ENCODE measurements at places on chromosomes 16 and 17.

- no peak for DNase-seq
Observed at GRCh38 chr16:57982385-57982784, 11.5 kb upstream of the CNGB1 start.

DNA sequence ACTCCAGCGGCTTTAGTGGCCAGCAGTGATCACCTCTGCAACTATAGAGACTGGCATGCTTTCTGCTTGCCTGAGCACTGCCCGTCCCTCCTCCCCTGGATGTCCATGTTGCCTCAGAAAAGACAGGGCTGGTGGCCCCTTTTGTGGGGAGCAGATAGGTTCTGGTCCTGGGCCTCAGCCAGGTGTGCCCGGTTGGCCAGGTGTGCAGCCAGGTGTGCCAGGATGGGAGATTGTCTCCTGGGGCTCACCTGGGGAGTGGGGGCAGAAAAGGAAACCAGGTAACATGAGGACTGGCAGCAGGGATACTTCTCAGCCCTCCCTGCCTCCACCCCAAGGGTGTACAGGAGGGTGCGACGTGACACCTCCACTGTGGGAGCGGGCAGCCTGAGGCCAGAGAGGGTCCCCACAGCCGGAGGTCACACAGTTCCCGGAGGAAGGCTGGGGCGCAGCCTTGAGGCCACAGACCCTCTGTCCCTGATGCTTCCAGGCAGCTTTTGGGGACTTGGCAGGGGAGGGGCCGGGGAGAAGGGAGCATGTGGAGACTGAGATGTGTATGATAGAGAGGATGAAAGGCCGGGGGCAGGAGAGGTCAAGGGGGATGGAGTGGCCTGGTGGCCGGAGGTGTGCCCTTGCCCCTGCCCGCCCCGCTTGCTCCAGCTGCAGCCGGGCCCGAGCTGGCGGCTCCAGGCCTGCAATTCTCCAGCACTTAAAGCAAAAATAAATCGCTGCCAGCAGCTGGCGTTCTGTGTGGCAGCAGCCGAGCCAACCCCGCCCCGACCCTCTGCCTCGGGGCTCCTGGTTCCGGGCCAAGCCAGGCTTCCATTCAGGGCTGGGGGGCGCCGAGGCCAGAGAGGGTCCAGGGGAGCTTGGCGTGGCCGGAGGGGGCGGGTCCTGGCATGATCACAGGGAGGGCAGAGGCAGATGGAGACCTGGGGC, 6.7 kb downstream of the KCNJ12 start:
- no peak for DNase-seq

DNA sequence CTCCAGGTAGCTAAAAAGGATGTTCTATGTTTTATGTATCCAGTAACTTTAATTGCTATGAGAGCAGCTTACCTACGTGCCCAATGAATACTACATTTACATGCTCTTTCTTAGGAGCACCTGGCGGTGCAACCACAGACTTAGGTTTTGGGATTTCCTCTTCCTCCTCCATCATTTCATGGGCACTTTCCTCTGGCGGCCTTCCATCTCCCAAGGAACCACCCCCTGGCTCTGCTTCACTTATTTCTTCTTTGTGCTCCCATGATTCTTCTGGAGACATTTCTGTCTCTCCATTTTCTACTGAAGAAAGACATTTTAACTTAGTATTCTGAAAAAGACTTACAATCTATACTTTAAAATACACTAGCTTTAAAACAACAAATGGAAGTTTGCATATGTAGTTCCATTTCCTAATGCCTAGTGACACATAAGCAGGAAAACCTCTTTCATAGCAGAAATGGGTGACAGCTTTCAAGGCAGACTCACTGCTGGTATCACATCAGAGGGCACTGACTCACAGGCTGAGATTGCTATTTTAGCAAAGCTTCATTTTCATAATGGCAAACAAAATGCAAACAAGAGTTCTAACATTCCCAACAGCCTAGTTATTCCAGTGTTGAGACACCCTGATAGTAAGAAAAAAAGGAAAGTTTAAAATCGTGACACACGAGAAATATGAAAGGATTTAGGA, 19.1 kb downstream of the GSPT1 start:
- DNase-seq = no peak

DNA sequence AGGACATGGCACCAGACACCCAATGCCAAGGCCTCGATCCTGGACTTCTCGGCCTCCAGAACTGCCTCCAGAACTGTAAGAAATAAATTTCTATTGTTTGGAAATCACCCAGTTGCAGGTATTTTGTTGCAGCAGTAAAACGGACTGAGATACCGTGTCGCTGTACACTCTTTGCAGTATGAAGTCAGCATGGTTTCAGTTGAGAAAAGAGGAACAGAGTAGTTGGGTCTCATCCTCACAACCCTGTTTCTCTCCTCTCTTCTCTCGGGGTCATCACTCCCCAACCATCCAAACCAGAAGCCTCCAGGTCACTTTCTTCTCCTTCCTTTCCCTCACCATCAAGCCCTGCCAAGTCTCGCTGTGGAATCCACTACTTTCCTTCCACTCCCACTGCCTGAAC, 77.8 kb downstream of the ADCY9 start:
- no peak for DNase-seq

- no peak for DNase-seq
Observed at GRCh38 chr16:84741340-84741830, 41.6 kb downstream of the USP10 start.

GRCh38 chr17:82134101-82134500, 36.1 kb upstream of the FASN start:
- DNase-seq = no peak

DNA sequence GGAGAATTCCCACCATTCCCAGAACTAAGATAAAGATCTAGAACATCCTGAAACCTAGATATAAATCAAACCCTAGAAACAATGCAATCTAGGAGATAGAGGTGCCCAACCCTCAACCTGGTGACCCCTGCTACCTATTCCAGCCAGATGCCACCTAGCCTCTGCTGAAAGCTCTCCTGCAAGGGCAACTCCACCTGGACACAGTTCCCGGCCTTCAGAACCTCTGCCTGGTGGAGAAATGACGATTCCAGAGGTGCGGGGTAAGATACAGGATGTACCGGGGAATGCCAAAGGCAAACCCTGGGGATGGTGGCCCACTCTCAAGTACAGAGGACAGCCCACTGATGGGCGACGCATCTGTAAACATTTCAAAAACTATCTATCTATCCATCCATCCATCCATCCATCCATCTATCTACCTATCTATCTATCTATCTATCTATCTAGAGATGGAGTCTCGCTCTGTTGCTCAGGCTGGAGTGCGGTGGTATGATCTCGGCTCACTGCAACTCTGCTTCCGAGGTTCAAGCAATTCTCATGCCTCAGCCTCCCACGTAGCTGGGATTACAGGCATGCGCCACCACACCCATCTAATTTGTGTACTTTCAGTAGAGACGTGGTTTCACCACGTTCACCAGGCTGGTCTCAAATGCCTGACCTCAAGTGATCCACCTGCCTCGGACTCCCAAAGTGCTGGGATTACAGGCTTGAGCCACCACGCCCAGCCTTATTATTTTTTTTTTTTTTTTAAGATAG, 19.0 kb downstream of the MEAK7 start:
- DNase-seq = no peak

DNA sequence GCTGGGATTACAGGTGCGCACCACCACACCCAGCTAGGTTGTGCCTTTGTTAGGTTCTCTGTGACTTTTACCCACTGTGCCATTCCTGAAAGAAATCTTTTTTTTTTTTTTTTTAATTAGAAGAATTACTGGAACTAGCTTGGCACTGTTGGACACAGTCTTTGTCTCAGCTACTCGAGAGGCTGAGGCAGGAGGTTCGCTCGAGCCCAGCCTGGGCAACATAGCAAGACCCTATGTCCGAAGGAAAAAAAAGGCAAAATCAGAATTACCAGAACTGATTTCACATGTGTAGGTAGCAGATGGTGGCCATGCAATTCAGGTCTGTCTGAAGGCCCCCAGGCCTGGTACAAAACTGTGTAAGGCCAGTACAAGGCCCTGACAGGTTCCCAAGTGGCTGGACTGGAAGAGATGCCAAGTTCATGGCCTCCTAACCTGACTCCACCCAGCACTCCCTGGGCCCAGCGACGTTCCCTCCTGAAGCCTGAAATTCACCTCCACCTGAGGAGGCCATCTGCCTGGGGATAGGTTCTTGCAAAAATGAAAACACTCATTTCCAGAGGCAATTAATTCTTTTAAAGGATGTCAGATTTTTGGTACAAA, 23.0 kb downstream of the CARHSP1 start:
- no peak for DNase-seq

DNA sequence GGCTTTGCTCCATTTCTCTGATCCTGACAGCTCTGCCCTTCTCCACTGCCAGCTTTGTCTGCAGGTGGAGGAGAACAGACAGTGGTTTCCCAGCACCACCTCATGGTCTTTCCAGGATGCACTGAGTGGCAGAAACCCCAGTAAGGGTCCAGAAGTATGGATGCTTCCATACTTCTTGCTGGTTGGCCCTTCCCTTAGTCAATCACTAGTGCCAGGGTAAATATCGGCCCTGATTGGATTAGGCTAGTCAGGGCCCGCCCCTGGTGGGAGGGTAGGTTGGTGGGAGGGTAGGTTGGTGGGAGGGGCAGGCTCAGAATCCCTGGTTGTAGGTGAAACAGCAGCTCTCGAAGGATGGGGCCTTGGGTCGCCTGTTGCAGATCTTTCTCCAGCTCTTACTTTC, 10.2 kb downstream of the RNF213 start:
- DNase-seq = no peak

DNA sequence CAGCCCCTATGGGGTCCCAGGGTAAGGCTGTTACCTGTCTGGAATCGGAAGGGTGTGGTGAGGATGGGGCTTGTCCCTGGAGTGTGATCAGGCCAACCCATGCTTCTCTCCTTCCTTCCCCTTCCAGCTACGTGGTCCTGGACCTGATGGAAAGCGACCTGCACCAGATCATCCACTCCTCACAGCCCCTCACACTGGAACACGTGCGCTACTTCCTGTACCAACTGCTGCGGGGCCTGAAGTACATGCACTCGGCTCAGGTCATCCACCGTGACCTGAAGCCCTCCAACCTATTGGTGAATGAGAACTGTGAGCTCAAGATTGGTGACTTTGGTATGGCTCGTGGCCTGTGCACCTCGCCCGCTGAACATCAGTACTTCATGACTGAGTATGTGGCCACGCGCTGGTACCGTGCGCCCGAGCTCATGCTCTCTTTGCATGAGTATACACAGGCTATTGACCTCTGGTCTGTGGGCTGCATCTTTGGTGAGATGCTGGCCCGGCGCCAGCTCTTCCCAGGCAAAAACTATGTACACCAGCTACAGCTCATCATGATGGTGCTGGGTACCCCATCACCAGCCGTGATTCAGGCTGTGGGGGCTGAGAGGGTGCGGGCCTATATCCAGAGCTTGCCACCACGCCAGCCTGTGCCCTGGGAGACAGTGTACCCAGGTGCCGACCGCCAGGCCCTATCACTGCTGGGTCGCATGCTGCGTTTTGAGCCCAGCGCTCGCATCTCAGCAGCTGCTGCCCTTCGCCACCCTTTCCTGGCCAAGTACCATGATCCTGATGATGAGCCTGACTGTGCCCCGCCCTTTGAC, 2.4 kb downstream of the MAPK7 start:
- no peak for DNase-seq

GRCh38 chr17:50423553-50424159, 2.4 kb upstream of the ACSF2 start:
- DNase-seq = no peak

GRCh38 chr17:70447588-70447987, 278.3 kb downstream of the KCNJ2 start:
- DNase-seq = no peak

- no peak for DNase-seq
Observed at GRCh38 chr17:74698069-74698468, 14.7 kb downstream of the CD300LF start.

GRCh38 chr16:9119795-9120194, 28.4 kb downstream of the HAPSTR1 start:
- no peak for DNase-seq

DNA sequence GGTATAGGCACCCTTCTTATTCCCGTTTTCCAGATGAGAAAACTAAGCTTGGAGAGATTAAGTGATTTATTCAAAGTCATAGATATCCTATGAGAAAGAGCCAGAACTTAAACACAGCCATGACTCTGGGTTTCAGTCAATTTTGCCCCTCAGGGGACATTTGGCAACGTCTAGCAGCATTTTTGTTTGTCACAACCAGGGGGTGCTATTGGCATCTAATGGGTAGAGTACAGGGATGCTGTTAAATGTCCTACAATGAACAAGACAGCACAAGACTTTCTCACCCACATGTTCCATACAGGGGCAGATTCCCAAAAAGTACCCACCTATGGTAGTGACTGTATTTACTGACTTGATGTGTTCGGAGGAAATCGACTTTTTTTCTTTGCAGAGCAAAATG, 4.8 kb upstream of the SHISA9 start:
- no peak for DNase-seq

GRCh38 chr16:89169778-89170177, 1.8 kb upstream of the CDH15 start:
- DNase-seq = no peak

DNA sequence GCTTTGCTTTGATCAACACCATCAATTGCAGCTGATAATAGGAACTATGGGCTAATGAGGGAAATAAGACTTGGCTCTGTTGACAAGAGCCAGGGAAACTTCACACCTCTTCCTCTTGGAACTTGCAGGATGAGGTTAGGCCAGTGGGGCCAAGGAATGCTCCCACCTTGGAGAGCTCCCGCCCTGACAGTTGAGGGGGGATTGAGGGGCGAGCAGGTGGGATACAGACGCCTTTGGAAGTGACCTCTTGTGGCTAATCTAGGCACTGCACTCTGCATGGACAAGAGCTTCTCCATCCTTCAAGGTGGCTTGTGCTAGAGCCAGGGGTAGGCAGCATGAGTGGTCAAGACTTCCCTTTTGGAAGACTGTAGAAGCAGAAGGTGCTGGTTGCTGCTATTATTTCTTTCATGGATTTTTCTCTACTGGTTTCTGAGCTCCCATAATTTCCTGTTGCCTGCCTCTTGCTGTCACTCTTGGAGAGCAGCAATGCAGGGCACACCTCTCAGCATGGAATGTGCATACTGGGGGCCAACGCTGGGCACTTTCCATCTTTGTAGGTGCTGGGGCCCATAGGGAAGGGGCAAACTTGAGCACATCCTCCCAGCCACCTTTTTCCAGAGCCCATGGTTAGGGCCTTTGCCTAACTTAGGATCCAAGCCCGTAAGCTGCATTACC, 2.3 kb upstream of the PHF12 start:
- peak; percentile 18 for DNase-seq
